ENCODE measurements at places on chromosomes 12 and 14. TPM values are rescaled to one million over a fixed set of nuclear protein-coding genes. Genes with fewer than 3 reads are reported as not detected.

DNA sequence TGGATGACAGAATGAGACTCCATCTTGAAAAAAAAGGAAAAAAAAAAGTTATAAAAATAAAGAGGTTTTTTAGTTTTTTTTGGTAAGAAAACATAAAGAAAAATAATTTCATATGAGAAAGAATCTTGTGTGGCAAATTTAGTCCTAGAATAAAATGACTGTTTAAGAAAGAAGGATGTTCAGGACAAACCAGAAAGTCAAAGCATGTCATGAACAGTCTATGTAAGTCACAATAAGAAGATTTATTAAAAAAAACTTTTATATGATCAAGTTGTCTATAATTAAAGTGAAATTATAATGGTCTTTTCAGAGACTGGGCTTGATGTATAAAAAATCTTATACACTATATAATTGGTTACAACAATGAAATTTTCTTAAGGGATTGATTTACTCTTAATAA lies 68.1 kb upstream of the HECTD1 start:
- no peak overlapping the region for H3K27ac ChIP-seq
- no peak overlapping the region for H3K4me3 ChIP-seq
- H3K4me1 ChIP-seq = no peaks in the 10 kb centered on the region
- no peaks in the 10 kb centered on the region for H3K27me3 ChIP-seq
- no peaks in the 10 kb centered on the region for H3K36me3 ChIP-seq

Gene STAC3
- total RNA-seq = 2.8 TPM

Gene PTCSC3
- total RNA-seq = not detected

DNA sequence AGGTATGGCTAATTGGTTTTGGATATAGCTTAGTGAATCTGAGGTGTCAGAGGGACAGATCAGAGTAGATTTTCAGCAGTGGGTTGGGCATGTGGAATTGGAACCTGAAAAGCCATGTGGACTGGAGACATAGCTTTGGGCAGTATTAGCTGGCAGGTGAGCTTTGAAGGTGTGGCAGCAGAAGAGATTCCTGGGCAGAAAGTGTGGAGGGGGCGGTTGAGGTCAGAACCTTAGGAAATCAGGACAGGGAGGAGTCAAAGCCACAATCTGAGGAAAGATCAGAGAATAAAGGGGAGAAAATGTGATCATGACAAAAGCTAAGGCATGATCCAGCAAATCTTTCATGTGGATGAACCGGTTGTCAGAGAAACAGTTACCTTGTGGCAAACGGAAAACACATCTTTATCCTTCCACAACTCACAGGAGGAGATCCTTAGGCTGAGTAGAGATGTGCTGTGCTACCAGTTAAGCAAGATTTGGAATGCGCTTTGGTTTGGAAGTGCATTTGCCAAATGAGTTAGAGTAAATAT lies 56.4 kb downstream of the PTGER2 start:
- H3K4me3 ChIP-seq = no peak overlapping the region
- DNase-seq = no peak
- H3K27me3 ChIP-seq = no peaks in the 10 kb centered on the region
- H3K4me1 ChIP-seq = no peaks in the 10 kb centered on the region
- no peaks in the 10 kb centered on the region for H3K36me3 ChIP-seq

GRCh38 chr12:23455283-23455682 lies 494.2 kb downstream of the SOX5 start:
- H3K4me1 ChIP-seq = no peaks in the 10 kb centered on the region
- H3K27me3 ChIP-seq = no peaks in the 10 kb centered on the region
- H3K27ac ChIP-seq = no peak overlapping the region
- H3K36me3 ChIP-seq = no peaks in the 10 kb centered on the region
- no peak overlapping the region for H3K4me3 ChIP-seq
- no peak for DNase-seq

- no peak for DNase-seq
- H3K27ac ChIP-seq = no peak overlapping the region
- H3K4me3 ChIP-seq = no peak overlapping the region
- no peaks in the 10 kb centered on the region for H3K27me3 ChIP-seq
- peaks cover 8% of the 10 kb centered on the region for H3K36me3 ChIP-seq
Measured at GRCh38 chr14:89178800-89179535, 238.1 kb downstream of the FOXN3 start.

- H3K4me1 ChIP-seq = no peaks in the 10 kb centered on the region
- H3K27ac ChIP-seq = no peak overlapping the region
- no peaks in the 10 kb centered on the region for H3K27me3 ChIP-seq
- DNase-seq = no peak
- H3K4me3 ChIP-seq = no peak overlapping the region
Measured at GRCh38 chr14:25944020-25944419, 653.8 kb downstream of the NOVA1 start.

Gene SLC38A4
- 1.3 TPM for total RNA-seq

All from sigmoid colon (tissue), 7 donors.